Fibroblast of skin of back (primary cell): ENCODE measurements at places on chromosomes 12 and 14.

DNA sequence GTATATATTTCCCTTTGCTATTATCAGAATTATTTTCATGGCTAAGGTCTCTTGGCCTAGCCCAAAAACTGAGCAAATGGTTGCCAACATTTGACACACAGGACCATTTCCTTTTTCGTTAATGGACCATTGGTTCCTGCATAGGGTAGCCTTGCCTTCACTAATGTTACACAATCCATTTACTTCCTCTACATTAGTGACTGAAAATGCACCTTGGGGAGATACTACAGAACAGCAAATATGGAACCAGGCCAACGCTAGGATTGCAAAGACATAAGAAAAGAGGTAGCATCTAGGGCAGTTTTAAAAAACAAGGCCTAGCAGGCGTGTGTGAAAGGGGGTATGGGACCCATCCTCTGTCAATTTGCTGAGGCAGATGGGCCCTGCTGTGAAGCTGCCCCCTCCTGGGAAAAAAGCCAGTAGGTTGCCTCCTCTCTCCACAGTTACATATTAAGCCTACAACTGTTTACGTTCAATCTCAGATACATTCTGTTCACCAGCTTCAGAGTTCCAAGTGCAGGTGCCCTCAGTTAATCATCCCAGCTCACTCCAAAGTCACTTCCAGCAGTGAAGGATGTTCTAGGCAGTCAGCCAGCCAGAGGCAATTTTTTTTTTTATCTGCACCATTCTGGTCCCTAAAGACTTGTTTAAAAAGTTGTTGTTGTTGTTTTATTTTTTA lies 15.0 kb downstream of the AQP6 start:
- DNase-seq: no peak

- DNase-seq: no peak
Measured at GRCh38 chr12:30438601-30439041, 257.0 kb downstream of the IPO8 start.

GRCh38 chr12:23775208-23775607 lies 174.3 kb downstream of the SOX5 start:
- no peak for DNase-seq

GRCh38 chr14:99339551-99339950 lies 67.6 kb upstream of the BCL11B start:
- DNase-seq: no peak

DNA sequence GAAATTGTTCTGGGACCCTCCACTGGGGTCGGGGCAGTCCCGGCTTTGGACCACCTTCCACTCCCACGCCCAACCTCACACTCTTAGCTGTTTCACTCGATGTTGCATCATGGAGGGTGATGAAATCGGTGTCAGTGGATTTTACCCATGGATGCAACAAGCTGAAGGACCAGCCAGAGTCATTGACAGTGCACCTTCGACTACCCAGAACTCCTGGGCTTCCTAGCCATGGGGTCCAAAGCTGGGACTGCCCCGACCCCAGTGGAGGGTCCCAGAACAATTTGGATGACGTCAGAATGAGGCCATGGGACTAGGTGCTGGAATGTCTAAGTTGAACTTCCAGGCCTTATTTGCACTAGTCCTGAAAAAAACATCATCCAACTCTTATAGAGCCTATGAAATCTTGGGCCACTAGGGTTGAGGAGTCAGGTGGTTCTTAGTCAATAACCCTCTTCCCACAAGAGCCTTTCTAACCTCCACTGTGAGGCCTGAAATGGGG lies 882 bp upstream of the IL23A start:
- DNase-seq: no peak
